ENCODE measurements at places on chromosomes 16 and 17.

- peak; percentile 29 for DNase-seq
Measured at GRCh38 chr17:78573955-78574354, 3.2 kb downstream of the DNAH17 start.

DNA sequence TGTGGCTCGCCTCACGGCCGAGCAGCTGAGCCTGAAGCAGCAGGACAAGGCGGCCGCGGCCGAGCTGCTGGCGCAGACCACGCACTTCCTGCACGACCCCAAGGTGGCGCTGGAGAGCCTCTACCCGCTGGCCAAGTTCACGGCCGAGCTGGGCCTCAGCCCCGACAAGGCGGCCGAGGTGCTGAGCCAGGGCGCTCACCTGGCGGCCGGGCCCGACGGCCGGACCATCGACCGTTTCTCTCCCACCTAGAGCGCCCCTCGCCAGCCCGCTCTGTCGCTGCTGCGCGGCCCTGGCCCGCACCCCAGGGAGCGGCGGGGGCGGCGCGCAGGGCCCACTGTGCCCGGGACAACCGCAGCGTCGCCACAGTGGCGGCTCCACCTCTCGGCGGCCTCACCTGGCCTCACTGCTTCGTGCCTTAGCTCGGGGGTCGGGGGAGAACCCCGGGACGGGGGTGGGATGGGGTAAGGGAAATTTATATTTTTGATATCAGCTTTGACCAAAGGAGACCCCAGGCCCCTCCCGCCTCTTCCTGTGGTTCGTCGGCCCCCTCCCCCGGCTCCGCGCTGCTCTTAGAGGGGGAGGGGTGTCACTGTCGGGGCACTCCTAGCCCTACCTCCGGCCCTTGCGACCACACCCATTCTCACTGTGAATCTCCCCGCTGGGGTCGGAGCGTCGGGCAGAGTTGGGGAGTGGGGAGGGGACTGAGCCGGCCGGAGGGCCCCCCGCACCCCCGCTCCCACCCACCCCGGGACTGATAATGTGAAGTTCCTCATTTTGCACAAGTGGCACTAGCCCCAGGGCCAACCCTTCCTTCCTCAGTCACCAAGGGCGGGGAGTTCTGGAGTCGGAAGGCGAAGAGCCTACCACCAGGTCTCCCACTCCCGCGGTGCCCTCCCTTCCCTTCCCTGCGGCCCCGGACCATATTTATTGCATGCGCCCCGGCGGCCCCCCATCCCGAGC is 4.0 kb downstream of the HIC1 start:
- DNase-seq, result no peak

- peak; percentile 60 for DNase-seq
Measured at GRCh38 chr17:60601447-60602384, 1.7 kb downstream of the PPM1D start.

DNA sequence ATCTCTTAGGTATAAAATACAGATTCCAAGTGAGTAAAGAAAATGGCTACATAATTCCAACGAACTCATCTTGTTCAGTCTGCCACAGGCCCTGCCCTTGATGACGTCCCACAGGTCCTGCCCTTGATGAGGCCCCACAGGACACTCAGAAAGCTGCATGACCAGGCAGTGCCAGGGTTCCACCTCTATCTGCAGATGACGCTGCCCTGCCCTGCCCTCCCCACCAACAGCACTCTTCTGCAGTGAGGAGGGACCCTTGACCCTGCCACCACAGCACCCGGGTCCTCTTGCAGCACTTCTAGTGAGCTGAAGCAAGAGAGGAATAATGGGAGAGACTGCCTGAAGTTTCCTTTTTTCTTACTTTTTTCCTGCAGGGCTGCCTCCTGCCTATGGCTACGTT is 118.4 kb downstream of the VPS53 start:
- peak; percentile 80 for DNase-seq

- DNase-seq, result no peak
Measured at GRCh38 chr16:79758615-79759346, 158.2 kb upstream of the MAF start.

GRCh38 chr17:67606896-67607604 is 110.7 kb upstream of the NOL11 start:
- no peak for DNase-seq

- DNase-seq, result no peak
Measured at GRCh38 chr17:74749279-74750038, 1.0 kb downstream of the NHERF1 start.

DNA sequence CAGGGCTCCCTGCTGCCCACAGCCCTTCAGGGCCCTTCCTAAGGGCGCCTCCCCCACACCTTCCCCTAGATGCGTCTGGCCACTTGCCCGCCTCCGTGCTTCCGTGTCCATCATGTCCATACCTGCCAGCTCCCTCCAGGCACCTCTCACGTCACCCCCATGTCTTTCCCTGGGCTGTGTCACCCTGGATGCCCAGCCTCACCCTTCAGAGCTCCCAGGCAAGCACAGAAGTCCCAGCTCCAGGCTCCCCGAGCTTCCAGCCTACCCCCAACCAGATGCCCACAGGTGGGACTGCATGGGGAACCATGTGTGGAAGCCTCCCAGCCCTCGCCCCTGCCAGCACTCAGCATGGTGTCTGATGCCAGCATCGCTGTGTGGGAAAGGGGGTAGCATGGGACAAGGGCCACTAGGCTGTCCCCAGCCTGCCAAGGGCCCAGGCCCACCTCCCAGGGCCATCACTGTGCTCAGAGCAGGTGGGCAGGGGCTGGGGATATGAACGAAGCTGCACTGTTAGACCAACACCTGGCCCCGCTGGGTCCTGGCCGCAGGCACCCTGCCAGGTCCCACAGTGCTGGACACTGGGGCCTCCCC is 1.9 kb upstream of the AXIN1 start:
- no peak for DNase-seq

GRCh38 chr17:29176558-29177351 is 3.4 kb downstream of the MYO18A start:
- DNase-seq, result no peak

DNA sequence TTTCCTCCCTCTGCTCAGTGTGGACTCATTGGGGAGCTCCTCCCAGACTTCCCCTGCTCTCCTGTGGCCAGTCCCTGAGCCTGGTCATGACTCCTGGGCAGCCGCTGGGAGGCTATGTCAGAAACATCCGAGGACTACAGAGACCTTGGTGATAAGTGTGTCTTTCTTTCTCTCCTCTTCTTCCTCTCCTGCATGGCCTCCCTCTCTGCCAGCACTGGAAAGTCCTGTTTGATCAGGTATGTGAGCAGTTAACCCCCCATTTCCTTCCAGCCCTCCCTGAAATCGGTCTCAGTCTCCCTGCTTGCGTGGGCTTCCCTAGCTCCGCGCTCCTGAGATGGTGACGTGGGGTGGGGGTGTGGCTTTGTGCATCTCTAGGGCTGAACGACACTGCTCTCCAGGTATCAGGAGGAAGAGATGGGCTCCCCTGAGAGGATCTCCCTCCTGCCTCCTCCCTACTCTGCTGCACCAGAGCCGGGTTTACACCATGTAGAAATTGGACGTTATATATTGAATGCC is 2.1 kb downstream of the RHBDL3 start:
- no peak for DNase-seq

DNA sequence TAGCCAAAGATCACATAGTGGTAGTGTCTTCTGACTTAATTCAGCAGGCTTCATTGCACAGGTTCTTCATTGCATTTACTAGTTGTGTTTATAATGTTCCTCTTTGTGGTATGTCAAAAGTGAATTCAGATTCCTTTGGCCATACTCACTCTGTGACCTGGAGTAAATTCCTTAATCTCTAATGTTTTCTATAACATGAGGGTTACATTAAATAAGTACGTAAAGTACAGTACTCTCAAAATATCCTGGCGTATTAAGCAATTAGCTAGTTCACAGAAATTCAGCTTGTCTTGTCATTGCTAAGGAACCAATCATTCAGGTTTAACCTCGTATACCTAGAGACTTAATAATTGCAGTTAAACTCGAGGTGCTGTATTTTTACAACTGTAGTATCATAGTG is 4.2 kb downstream of the RPS6KB1 start:
- DNase-seq, result no peak

DNA sequence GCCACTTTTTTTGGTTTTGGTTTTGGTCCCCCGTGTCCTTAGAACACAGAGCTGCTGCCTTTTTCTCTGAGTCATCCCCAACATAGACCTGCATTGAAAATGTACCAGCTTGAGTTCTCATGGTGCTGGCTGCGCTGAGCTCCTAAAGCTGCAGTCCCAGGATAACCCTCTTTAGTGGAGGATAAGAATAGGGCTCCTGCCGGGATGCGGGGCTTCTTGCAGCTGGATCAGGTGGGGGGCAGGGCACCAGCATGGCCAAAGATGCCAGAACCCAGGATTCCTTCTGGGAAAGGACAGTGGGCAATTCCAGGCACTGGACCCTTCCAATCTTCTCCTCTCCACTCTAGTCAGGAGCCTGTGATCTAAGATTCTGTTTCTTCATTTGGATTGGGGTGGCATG is 8.3 kb upstream of the CLUH start:
- DNase-seq, result no peak

GRCh38 chr17:72123530-72124437 is 3.0 kb downstream of the SOX9 start:
- DNase-seq, result no peak

All from HCT116 (cell line).